LNCaP clone FGC (cell line): ENCODE measurements at places on chromosomes 12 and 14.

- DNase-seq = peak; percentile 35
Observed at GRCh38 chr14:90091393-90091792, 29.6 kb downstream of the KCNK13 start.

DNA sequence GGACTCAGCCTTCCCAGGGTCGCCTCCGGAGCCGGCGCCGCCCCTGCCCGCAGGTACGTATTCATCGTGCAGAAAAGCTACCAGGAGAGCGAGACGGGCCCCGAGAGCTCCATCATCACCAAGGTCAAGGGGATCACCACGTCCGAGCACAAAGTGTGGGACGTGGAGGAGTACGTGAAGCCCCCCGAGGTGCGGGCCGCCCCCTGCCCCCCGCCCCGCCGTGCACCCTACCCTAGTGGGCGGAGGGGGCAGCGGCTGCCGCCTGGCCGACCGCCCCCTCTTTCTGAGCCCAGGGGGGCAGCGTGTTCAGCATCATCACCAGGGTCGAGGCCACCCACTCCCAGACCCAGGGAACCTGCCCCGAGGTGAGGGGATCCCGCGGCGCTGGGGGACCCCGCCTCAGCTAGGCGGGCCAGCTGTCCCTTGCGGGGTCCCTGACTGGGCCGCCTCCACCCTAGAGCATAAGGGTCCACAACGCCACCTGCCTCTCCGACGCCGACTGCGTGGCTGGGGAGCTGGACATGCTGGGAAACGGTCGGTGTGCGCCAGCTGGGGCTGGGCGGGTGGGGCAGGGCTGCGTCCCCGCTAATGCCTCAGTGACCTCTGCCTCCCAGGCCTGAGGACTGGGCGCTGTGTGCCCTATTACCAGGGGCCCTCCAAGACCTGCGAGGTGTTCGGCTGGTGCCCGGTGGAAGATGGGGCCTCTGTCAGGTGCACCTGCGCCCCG, 973 bp downstream of the P2RX2 start:
- no peak for DNase-seq

- no peak for DNase-seq
Observed at GRCh38 chr12:113208041-113208934, 13.0 kb upstream of the TPCN1 start.

DNA sequence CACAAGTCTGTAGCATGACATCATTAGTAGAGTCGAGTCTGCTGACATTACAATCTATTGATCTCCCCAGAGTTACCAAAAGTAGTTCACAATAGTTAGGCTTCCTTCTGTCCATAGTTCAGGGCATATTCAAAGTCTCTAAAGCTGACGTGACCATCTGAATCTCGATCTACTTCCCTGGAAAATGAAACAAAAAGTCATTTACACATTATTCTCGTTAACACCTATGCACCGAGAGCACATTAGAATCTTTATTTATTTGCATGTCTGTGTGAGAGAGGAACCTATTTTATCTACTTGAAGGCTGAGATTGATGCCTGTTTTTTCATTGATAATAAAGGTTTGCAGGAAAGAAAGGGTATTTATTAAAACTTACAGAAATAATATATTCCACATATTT, 157.4 kb downstream of the EFCAB11 start:
- no peak for DNase-seq

DNA sequence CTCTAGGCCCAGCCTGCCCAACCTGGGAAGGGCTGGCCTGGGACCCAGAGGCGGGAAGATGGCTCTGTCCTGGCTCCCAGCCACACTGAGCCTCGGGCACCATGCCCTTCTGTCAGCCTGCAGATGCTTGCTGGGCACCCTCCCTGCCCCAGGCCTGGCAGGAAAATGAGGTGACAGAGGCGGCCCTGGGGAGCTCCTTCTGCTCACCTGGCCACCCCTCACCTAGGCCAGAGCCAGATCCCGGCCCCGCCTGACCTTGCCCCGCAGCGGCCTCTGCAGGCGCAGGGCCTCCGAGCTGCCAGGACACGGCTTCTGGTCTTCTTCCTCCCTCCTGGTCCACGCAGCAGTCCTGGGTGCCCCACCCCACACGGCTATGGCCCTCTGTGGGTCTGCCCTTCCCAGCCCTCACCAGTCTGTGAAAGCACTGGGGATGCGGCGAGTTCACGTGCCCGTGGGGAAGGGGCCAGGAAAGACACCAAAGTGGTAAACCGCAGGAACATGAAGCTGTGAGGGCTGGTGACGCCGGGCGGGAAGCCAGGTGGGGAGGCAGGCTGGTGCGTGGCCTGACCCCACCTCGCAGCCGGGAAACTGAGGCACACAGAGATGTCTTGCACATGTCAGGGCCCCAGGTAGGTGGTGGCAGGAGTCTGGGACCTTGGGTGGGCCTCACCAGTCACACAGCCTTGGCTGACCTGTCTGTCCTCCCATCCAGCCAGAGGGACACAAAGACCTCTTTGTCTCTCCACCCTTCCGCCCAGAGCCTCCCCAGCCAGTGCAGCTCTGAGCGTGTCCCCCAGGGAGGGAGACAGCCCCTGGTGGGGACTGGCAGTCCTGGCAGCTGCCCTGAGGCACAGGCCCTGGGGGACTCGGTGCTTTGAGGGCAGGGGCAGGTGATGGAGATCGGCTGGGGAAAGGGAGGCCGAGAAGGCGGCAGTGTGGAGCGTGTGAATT, 12.8 kb downstream of the BAG5 start:
- DNase-seq = no peak

DNA sequence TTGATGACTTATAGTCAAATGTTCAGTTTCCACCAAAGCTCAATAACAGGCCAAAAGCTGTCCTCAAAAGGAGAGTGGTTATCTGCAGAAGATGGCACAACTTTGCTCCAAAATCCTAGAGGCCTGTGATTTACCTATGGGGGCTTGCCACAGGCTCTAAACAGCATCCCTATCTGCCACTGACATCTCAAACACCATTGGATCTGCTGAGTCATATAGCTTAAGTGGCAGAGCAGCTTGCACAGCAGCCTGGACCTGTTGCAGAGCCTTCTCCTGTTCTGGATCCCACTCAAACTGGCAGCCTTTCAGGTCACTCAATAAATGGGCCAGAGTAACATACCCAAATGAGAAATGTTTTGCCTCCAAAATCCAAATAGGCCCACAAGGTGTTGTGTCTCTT, 60.6 kb upstream of the NAA30 start:
- DNase-seq = peak; percentile 10

DNA sequence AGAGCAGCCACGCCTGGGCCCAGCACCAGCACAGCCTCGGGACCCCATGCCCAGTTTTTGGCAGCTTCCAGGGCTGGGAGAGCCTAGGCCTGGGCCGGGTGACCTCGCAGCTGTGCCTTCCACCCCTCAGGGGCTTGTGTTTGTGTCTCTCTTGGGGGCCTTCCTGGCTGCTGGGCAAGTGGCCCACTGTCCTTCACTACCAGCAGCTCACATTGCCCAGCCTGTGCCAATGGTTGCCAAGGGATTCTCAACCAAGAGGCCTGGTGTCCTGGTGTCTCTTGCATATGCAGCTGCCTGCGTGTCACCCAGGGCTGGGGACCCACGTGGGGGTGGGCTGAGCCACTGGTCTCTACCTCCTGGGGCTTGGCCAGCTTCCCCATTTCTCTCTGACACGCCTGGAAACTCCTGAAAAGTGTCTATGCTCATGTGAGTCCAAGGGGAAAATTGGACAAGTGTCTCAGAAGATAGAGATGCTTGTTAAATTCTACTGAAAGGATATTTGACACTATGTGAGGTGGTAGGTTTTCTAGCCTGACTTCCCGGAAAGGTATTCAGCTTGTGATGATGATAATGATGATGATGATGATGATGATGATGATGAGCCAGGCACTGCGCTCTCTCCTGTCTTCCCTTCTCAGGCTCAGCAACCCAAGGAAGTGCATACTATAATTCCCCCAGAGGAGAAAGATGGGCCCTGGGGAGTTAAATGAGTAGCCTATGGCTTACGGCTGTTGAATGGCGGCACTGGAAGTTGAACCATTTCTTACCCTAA, 48.8 kb upstream of the ESRRB start:
- no peak for DNase-seq

DNA sequence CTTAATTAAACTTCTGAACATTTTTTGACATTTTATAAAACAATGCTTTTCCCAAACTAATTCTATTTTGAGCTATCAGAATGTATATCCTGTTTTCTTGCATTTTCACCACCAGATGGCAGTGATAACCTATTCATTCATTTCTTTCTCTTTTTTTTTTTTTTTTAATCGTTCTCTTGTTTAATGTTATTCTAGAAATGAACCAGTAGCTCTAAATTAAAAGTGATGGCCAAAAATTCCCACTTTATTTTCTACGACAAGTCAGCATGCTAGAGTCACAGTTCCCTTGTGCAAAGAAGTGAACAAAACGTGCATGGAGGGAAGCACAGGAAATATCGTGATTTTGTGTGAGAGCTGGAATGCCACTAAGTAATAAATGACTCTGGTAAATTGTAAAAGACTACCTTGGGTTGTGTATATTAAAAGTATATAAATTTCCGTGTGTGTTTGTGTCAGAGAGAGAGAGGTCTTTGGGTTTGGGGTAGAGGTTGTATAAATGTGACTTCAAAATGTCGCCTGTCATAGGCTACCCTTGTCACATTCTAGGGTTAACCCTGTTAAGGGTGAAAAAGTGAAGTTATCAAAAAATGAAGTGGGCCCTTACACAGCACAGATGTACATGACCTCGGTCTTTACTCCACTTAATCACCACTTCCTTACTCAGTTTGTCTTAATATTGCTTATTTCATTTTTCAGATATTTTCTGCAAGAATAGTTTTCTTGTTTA, 40.4 kb upstream of the LDHB start:
- DNase-seq = peak; percentile 3

GRCh38 chr12:130463818-130464670, 126.4 kb downstream of the PIWIL1 start:
- DNase-seq = no peak

GRCh38 chr14:88013750-88014349, 8.9 kb downstream of the GPR65 start:
- DNase-seq = peak; percentile 32

DNA sequence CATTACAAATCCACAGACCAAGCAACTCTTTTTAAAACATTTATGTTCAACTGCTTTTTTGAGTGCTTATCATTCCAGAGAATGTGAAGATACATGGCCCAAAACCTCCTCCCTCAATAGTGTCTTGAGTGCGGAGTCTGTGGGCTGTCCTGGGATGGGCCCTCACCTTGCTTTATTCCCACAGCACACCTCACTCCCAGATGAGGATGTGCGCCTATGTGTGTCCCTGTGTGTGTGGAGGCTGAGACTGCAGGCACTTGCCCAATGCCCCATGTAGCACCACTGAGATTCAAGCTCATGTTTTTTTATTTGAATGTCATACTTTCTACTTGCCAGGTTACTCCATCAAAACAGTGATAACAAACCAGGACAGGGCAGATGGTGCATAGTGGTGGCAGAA, 291.7 kb downstream of the CACNA1C start:
- no peak for DNase-seq

GRCh38 chr12:16350682-16351081, 3.2 kb downstream of the MGST1 start:
- DNase-seq = no peak

- DNase-seq = no peak
Observed at GRCh38 chr14:73895939-73896338, 9.3 kb downstream of the ZNF410 start.

GRCh38 chr12:115541891-115542421, 735.5 kb downstream of the MED13L start:
- DNase-seq = no peak

- DNase-seq = no peak
Observed at GRCh38 chr12:116266168-116266601, 11.3 kb downstream of the MED13L start.

DNA sequence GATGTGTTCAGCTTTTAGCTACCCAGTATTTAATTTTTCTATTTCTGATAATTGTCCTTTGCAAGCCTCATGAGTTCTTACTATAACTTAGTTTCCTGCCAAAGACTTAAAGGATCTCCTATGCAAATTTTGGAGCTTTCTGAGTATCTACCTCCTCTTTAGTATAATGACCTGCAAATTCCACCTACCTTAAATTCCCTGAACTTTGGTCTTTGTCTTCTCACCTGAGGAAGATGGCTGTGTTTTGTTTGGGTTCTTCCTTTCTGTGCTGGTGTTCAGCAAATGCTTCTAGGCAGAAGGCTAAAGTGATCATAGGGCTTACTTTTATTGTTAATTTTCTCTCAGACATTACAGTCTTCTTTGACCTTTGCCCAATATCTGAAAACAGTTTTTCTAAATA, 142.8 kb downstream of the FUT8 start:
- DNase-seq = no peak

GRCh38 chr14:53384073-53384472, 230.9 kb upstream of the DDHD1 start:
- DNase-seq = no peak

- DNase-seq = no peak
Observed at GRCh38 chr12:34604631-34605509, 582.6 kb downstream of the ALG10 start.

DNA sequence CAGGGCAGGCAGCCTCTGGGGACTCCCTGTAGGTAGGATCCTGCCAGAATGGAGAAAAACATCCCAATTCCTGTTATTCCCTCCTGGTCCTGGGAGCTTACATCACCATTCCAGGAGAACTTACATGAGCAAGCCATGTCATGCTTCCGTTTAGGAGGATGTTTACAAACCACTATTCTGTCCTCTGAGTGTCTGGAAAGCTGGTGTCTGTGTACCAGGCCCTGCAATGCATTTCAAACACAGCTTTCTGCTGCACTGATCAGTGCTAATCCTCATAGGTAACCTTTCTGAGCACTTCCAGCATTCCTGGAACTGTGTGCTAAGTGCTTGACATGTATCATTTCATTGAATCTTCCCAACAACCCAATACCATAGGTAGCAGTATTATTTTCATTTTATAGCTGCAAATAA, 19.8 kb upstream of the MAP1LC3B2 start:
- no peak for DNase-seq

- no peak for DNase-seq
Observed at GRCh38 chr14:51614707-51615106, 37.0 kb upstream of the FRMD6 start.

DNA sequence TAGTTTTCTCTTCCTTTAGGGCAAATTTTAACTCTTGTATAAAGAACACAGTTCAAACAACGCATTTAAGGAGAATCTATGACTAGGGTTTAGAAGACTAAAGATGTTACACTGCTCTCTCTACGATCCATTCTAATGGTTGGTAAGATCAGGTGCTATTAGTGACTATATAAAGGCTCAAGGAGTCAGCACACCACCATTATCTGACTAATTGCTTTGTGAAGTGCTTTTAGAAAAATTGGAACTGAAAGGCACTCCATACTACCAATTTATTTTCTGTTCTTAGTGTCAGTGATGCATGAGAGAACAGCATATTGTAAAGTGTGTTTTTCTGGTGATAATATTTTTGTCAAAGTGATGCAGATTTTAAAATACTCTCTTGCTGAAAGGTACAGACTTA, 136.8 kb downstream of the SYT1 start:
- DNase-seq = no peak

- no peak for DNase-seq
Observed at GRCh38 chr12:117350140-117350539, 11.3 kb downstream of the NOS1 start.

GRCh38 chr12:93387780-93388179, 10.1 kb downstream of the NUDT4 start:
- no peak for DNase-seq
